ENCODE measurements at places on chromosomes 11 and 22.

- no peak for DNase-seq
Observed at GRCh38 chr11:117420143-117420485, 92.5 kb downstream of the CEP164 start.

GRCh38 chr11:377174-377865, 8.0 kb downstream of the B4GALNT4 start:
- no peak for DNase-seq

GRCh38 chr11:103368145-103368544, 258.9 kb downstream of the DYNC2H1 start:
- DNase-seq = no peak

DNA sequence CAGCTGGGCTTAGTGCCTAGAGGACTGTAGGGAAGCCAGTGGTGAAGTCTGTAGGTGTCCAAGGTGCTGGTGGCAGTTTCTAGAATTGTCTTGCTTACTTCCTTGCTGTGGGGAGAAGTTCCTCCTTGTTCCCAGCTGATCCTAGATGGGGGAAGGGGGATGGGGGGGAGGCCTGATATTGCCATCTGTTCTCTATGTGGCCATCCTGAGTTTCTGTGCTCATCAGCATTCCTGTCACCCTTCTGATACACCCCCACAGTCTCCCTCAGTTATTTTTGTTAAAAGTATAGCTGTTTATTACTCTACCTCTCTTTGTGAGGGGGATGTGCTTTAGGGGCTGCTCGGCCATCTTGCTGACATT, 36.5 kb downstream of the MADD start:
- no peak for DNase-seq

GRCh38 chr22:41885516-41885915, 29.4 kb downstream of the SHISA8 start:
- DNase-seq = no peak

DNA sequence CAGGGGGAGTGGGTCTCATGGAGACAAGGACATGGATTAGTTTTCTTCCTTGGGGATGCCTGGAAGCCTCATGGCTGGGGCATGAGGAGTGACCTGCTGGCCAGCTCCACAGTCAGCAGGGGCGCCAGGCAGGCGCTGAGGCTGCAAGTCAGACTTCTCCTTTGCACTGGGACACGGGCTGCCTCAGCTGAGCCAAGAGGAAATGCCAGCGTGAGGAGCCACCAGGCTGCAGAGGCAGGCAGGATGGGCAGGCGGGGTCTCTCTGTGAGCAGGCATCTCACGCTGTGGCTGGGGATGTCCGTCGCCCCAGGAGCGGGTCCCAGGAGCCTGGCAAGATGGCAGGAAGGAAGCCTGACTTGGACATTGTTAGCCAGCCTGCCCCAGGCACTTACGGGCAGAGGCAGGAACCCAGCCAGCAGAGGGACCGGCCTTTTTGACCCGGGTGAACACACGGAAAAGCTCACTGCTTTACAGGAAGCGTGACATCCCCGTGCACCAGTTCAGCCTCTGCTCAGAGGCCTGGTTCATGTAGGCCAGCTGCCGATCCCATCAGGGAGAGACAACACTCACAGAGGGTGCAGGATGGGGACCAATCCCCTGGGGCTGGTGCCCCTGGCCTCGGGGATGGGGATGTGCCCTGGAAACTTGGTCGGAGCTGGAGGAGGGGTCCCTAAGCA, 10.2 kb downstream of the GNB1L start:
- no peak for DNase-seq

Measured in memory B cell (primary cell).